Thymus (tissue), 14 donors: ENCODE measurements at places on chromosomes 1 and 21.

DNA sequence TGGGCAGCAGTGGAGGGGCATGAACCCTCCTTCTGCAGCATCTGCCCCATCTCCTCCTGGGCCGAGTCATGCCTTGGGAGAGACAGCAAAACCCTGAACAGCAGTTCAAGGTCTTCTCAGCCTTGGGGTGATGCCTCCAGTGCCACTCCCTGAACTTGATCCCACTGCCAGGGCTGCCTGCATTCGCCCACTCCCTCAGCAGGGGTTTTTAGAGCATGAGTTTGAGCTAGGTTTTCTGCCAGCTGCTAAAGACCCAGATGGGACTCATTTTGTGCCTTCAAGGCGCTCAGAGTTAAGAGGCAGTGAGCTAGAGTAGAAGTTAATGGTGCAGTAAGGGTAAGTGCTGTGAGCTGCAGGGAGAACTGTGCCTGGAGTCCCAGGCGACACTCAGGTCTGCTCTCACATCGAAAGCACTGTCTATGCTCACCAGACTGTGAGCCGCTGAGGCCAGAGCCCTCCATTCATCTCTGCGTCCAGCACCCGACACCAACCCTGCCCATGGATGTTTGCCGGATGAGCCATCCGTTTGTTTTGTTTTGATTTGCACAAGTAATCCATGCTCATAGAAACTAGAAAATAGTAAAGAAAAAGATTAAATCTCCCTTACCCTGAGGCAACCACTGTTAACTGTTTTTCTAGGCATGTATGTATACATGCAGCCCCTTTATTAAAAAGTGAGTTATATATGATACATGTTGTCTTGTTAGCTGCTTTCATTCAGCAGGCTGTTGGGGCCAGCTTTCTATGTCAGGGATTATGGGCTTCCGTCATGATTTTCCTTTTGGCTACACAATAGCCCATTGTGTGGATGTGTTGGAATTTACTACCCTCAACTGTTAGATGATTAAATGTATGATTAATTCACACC is 67.8 kb downstream of the VPS26C start:
- DNase-seq, result no peak

- no peak for DNase-seq
Measured at GRCh38 chr1:12339396-12339795, 109.6 kb downstream of the VPS13D start.

DNA sequence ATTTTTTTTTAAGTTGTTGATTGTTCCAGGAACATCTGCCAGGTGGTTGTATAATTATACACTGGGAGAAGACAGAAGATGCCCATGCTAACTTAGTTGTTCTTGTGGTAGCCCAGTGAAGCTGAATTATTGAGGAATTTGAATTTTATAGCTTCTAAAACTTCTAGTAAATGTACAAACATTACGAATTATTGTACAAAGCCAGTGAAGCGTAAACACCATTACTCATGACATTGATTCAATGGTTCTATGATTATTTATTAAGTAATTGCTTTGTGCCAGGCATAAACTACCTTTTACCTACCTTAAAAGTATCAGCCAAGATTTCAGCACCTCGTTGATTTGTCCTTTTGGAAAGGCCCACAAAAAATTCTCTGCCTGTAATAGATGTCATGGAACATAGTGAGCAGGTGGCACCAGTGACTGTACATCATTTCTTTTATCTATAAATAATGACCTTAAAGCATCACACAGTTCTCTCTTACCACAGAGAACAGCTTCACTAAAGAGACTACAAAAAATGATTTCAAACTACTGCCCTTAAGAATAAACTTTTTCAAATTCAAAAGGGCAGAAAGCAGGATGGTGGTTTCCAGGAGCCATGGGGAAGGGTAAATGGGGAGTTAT is 74.9 kb upstream of the BCL10 start:
- DNase-seq, result no peak

DNA sequence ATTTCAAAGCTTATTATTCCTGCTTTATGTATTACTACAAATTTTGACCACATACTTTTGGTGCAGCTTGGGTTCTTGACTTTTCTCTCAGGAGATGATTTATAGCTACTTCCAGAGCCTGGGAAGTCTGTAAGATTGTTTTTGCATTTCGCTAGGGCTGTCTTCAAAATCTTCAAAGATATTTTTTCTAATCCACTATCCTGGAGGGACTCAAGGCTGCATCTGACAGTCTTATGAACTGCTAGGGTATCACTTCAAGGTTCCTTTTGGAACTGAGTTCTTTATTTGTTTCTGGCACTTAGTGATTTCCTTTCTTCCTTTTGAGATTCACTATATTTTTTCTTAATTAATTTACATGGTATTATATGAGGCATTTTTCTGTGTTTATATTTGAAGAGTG is 90.0 kb upstream of the LYPLAL1 start:
- no peak for DNase-seq

- DNase-seq, result no peak
Measured at GRCh38 chr1:12296623-12297022, 66.8 kb downstream of the VPS13D start.

DNA sequence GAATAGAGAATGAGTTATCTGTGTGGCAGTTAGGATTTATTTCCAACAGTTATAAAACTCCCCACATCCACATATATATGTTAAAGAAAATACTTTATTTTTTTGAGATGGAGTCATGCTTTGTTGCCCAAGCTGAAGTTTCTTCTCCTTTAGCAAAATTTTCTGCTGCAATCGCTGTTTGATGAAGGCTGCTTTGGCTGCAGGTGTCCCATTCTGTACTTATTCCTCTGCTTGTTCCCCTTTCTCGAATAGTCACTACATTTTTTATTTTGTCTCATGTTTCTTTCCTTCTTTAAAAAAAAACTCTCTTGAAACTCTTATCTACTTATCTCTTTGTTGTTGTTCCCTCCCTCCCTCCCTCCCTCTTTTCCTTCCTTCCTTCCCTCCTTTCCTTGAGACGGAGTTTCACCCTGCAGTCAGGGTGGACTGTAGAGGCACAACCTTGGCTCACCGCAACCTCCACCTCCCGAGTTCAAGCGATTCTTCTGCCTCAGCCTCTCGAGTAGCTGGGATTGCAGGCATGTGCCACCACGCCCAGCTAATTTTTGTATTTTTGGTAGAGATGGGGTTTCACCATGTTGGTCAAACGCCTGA is 10.6 kb downstream of the OR2W3 start:
- DNase-seq, result no peak

DNA sequence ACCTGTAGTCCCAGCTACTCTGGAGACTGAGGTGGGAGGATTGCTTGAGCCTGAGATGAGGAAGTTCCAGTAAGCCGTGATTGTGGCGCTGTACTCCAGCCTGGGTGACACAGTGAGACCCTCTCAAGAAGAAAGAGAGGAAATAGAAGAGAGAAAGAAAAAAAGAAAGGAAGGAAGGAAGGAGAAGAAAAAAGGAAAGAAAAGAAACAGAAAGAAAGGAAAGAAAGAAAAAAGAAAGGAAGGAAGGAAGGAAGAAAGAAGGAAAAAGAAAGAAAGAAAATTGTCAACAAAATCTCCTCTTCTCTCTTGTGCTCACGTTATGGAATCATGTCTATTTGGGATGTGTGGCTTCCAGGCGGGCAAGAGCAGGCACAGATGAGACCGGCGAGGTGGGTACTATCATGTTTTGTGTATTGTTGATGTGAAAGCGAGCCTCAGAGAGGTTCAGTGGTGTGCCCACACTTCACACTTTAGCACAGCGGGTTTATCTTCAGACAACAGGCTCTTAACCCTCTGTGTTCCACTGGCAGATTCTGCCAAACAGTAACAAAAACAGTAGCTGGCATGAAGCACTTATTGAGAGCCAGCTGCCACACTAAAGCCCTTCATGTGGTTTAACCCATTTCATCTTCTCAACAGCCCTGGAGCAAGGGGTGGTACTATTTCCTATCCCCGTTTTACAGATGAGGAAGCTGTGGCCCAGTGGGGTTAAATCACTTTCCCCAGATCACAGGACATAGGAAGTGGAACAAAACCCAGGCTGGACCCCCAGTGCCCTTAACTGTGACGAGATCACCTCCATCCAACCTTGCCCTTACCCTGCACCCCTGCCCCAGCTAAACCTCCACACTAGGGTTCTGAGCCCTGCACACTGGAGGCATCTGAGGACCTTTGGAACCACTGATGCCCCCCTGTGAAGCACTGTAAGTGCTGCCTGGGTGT is 94.7 kb upstream of the TARDBP start:
- peak; percentile 81 for DNase-seq

DNA sequence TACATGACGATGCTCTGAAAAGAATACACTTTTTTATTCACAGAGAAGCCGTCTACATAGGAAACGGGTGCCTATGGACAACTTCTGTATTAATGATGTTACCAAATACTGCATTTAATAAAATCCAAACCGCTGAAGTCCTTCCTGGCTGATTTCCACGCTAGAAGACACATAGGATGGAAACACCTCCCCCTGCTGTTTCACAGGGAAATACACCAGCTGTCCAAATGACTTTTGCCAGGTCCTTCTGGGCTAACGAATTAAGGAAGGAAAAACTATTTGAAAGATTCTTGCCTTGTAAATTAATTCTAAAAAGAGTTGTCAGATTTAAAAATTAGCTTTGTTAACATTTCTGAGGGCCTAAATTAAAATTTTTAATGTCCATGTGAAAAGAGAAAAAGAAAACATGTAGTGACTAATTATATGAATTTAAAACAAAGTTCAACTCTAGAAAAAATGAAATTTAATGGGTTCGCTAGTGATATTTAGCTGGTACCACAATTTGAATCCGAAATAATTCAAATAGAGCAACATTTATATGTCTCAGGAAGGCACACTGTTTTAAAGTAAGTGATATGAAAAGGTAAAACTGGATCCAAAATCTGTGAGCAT is 146.0 kb downstream of the RERE start:
- no peak for DNase-seq

- peak; percentile 67 for DNase-seq
Measured at GRCh38 chr1:9874959-9875635, 35.0 kb downstream of the CTNNBIP1 start.

- no peak for DNase-seq
Measured at GRCh38 chr1:204295671-204296070, 64.1 kb downstream of the PLEKHA6 start.

DNA sequence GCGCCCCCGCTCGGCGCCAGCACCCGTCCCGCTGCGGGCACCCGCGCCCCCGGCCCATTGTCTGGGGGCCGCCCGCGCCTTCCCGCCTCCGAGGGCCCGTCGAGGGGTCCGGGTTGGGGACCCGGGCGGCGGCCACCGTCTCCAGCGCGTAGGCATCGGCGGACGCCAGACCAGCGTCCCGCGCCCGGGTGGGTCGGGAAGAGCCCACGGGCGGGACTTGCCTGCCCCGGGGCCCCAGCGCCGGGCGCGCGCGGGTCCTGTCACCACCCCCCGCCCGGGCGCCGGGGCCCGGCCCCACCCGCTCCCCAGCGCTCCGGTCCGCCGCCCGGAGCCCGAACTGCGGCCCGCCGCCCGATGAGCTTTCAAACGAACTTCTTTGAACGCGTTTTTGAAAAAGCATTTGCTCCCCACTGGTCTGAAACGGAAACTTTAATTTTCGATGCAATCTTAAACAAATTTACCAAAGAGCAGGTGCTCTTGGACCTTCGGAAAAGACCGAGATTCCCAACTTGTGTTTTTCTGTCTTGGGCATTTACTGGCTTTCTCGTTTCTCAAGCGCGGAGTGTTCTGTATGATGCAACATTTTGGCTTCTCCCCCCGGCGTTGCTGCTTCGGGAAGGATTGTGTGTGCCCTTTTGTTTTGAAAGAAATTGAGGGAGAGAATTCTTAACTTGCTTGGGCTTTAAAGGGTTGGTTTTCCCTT is 615 bp downstream of the CLIC4 start:
- peak; percentile 62 for DNase-seq

- no peak for DNase-seq
Measured at GRCh38 chr1:89884718-89885596, 64.1 kb downstream of the LRRC8D start.

- no peak for DNase-seq
Measured at GRCh38 chr1:24266398-24266941, 52.7 kb upstream of the GRHL3 start.

DNA sequence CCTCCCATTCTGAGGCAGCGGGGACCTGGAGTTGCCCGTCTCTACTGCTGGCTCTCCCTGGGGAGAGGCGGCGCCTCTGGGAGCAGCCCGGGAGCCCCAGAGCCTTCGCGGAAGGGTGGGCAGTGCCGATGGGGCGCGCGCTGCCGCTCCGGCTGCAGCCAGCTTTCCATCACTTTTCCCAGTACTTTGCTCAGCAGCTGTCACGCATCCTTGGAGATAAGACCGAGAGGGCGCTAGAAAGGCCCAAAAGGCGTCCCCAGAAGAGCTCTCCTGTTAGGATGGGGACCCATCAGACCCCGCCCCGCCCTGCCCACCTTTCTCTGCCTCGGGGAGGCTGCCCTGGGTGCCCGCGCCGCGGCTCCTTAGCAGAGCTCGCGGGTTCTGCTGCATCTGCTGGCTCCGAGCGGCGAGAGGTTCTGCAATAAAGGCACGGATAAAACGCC is 534 bp downstream of the KCNH1 start:
- no peak for DNase-seq

GRCh38 chr1:205263580-205264190 is 35.9 kb downstream of the TMCC2 start:
- DNase-seq, result no peak

- no peak for DNase-seq
Measured at GRCh38 chr1:235714205-235714897, 64.8 kb upstream of the GNG4 start.

- DNase-seq, result no peak
Measured at GRCh38 chr1:23575226-23575810, 16.0 kb upstream of the ID3 start.

DNA sequence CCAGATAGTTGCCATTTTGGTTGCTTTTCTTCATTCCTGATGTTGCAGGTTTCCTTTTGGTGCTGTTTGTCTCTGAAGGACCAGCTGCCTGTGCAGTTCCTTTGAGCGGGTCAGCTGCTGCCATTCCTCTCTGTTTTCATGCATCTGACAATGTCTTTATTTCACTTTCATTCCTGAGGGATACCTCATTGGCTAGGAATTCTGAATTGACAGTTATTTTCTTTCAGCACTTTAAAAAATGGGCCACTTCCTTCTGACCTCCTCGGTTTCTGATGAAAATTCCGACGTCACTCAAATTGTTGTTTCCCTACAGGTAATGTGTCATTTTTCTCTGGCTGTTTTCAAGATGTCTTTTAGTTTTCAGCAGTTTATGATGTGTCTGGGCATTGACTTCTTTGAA is 24.8 kb downstream of the CCSAP start:
- DNase-seq, result no peak
